ENCODE measurements at places on chromosomes 5 and 9.

DNA sequence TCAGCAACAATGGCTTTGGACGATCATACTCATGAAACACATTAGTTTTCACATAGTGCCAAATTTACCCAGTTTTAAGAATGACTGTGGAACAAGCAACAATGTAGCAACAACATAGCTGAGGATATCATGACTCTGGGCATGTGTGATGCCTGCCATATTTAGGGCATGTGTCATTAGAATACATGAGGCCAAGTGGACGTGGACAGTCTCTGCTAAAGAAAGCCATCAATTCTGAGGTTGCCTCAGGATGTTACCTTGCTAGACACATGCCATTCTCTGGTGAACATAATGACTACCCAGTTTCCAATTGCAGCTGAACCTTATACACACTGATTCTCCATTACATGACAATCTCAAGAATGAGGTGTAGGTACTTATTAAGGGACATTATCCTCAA is 103.3 kb upstream of the ADAMTS19 start:
- H3K27me3 ChIP-seq = no peaks in the 10 kb centered on the region
- no peaks in the 10 kb centered on the region for H3K4me1 ChIP-seq
- no peak overlapping the region for H3K27ac ChIP-seq
- DNase-seq = no peak
- no peak overlapping the region for H3K4me3 ChIP-seq

- H3K4me3 ChIP-seq = no peak overlapping the region
- H3K36me3 ChIP-seq = no peaks in the 10 kb centered on the region
- H3K27ac ChIP-seq = no peak overlapping the region
These were observed 9.7 kb downstream of the WNK2 start for GRCh38 chr9:93193388-93194220.

GRCh38 chr5:55159763-55160492 is at the start of gene GPX8:
GPX8 (plus strand) TSS chr5:55160171; CDS start chr5:55160193, 22 bp downstream.
- no peaks in the 10 kb centered on the region for H3K36me3 ChIP-seq
- H3K27me3 ChIP-seq = peaks cover 56% of the 10 kb centered on the region
- H3K4me3 ChIP-seq = no peak within 1 kb of the TSS
- H3K4me1 ChIP-seq = peaks cover 5% of the 10 kb centered on the region

- no peak overlapping the region for H3K4me3 ChIP-seq
- H3K36me3 ChIP-seq = peaks cover 10% of the 10 kb centered on the region
- H3K27ac ChIP-seq = no peak overlapping the region
- no peak for DNase-seq
These were observed 137.5 kb downstream of the NR3C1 start for GRCh38 chr5:143265995-143266394.

DNA sequence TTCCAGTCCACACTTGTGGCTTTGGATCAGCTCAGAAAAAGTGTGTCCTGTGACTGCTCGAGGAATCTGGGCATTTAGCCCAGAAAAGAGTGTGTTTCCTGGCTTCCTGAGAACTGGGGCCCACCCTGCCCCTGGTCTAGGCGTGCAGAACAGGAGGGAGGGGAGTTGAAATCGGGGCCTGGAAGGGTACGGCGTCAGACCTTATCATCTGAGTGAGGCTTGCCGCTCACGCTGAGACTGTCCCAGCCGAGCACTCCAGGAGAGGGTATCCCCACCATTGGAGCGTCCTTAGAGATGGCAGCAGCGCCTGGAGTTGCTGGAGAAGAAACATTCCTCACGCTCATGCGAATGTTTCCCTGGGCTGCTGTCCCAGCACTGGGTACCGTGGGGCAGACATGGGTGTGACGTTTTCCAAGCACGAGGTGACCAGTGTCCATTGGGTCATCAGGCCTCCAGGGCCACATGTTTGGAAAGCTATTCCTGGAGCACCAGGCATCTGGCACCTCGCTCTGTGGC is 22.5 kb downstream of the NEK6 start:
- no peak for DNase-seq
- H3K4me3 ChIP-seq = no peak overlapping the region
- no peaks in the 10 kb centered on the region for H3K27me3 ChIP-seq
- H3K36me3 ChIP-seq = peaks cover 12% of the 10 kb centered on the region
- peaks cover 19% of the 10 kb centered on the region for H3K4me1 ChIP-seq
- no peak overlapping the region for H3K27ac ChIP-seq

- H3K4me3 ChIP-seq = no peak overlapping the region
- no peaks in the 10 kb centered on the region for H3K4me1 ChIP-seq
- no peak for DNase-seq
These were observed 850.2 kb upstream of the NUDT12 start for GRCh38 chr5:104412649-104413240.

GRCh38 chr9:131545003-131545785 is at the start of gene PRRT1B:
PRRT1B (plus strand) TSS chr9:131545523; CDS start chr9:131545616, 93 bp downstream.
- H3K27ac ChIP-seq = no peak within 1 kb of the TSS
- peaks cover 54% of the 10 kb centered on the region for H3K27me3 ChIP-seq
- H3K36me3 ChIP-seq = peaks cover 7% of the 10 kb centered on the region
